ENCODE measurements at places on chromosomes 3 and 15.

DNA sequence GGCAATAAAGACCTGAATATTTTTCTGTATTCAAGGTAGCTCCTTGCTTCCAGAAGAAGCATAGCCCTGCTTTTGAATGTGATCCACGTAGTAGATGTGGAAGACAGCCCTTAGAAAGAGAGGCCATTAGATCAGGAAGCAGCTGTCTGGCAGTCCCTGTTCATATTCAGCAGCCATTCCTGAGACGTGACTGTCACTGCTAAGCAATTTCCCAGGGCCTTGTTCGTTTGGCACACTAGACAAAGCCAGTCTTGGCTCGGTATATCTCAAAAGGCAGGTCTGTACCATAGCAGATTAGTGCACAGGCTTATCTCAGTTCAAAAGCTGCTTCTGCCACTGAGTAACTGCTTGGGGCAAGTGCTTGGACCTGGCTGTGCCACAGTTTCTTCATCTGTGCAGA, 287.8 kb upstream of the MCTP2 start:
- DNase-seq = no peak

DNA sequence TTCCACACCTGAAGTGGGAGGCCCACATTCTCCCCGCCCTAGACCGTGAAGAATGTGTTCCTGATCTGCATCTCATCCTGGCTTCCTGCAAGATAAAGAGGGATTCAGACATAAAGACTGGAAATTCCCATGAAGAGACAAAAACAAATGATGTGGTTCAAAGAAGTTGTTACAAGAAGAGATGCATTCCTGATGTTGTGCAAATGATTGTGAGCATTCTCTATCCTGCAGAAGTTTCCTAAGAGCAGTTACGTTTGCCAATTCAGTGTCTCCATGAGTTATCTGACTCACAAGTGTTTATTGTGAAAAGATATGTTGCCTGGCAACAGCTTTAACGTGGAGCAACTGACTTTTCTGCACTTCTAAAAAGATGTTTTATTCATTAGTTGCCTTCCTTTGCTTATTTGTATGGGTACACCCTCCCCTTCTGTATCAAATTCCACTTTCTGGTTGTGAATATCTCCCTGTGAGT, 107.8 kb downstream of the ZIC4 start:
- DNase-seq = no peak

- DNase-seq = no peak
Observed at GRCh38 chr3:20324664-20325478, 138.9 kb upstream of the SGO1 start.

DNA sequence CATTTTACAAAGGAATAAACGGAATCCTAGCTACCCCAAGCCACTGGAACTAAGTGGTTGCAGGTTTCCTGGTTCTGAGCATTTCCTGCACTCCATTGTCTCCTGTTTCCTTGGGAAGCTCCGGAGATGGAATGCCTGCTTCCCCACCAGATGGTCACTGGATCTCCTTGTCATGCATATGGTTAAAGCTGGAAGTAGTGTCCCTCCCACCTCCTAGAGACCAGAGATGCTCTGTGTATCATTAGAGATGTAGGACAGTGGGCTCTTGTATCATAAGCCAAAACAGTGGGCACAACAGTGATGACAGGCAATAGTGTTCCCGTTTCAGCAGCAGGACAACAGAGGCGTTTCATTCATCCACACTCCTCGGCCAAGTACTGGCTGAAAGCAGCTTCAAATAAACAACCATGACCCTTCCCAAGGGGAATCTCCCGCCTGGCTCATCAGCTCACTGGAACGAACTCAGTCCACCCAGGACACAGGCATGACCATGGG, 136.2 kb upstream of the EIF1B start:
- DNase-seq = no peak

DNA sequence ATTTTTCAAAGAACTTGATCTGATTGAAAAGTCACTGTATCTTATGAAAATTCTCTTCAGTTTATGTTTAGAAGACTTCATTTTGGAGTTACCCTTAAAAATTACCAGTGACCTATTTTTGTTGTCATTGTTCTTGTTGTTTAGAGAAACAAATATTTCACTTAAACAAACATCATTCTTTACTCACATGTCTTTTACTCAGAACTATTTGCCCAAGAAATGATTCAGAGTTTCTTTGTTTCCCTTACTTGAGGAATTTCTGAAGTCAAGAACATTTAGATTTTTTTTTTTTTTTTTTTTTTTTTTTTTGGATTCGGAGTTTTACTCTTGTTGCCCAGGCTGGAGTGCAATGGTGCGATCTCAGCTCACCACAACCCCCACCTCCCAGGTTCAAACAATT, 259.6 kb upstream of the UBE2E1 start:
- DNase-seq = no peak

GRCh38 chr3:70974747-70975146, 608.8 kb downstream of the FOXP1 start:
- no peak for DNase-seq

DNA sequence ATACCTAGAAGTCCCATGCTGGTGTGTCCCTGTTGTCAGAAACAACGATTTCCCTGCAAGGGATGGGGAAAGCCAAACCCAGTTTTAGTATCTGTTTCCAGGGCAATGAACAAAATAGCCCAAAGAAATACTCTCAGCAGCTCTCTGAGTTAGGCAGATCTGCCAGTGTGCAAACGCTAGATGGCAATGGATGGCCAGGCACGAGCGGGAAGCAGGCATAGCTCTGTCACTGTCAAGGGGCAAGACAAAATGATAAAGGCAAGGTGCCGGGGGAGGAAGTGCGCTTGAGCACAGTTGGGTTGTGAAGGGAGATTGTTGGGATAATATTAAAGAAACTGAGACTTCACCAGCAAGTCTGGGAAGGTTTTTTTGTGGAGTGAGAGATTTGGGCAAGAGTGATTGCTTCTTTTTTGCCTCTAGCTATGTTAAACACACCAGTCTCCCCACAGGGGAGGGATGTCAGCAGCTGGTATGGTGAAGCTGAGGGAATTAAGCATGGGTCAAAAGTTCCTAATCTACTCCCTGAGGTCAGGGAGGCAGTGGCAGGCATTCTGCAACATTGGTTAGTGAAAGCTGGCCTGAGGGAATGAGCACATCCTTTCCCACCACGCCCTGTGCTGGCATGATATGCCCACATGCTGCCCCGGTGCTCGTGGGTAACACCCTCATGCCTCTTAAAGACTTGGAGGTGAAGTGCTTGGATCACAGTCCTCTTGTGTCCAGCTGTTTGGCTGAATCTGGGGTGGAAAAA, 117.5 kb downstream of the PDCD6IP start:
- DNase-seq = no peak

DNA sequence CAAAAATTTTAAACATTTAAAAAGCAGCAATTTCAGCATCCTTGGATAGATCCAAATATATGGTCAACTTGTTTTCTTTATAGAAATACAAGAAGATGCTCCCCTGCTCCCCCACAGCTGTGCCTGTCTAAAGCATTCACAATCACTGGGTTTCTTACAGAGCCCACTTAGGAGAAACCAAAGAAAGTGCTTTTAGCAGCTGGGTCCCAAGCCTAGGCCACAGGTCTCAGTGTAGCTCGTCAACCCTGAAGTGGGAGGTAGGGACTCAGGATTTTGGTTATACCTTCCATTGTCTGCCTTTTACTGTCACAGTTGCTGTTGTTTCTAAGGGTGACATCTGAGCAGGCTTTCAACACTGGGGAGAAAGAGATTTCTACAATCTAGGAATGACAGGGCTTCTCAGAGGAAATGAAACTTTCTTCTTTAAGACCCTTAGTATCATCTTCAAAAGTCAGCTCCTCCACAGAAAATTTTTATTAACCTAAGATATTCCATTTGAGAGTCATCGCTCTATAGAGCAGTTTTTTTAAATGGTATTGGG, 199.3 kb upstream of the CMC1 start:
- no peak for DNase-seq

GRCh38 chr15:37199545-37199944, 99.2 kb upstream of the MEIS2 start:
- peak; percentile 48 for DNase-seq

GRCh38 chr15:85865070-85865684, 70.5 kb upstream of the KLHL25 start:
- no peak for DNase-seq

DNA sequence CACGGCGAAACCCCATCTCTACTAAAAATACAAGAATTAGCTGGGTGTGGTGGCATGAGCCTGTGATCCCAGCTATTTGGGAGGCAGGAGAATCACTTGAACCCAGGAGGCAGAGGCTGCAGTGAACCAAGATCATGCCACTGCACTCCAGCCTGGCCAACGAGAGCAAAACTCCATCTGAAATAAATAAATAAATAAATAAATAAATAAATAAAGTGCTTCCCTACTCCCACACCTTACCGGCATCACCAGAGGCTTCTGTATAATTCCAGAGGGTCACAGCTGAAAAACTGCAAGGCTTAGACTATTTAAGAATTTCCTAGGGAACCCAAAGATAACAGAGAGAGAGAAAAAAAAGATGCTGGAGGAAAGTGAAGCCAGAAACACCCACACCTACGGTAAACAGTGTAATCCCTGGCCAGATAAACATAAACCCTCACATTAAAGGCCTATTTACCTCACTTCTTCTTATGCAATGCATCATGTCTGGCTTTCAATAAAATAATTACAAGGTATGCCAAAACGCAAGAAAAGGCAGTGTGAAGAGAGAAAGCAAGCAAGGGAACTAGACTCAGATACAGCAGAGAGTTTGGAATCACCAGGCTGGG, 15.0 kb upstream of the TRPM1 start:
- no peak for DNase-seq

- no peak for DNase-seq
Observed at GRCh38 chr15:43429687-43430086, 58.8 kb downstream of the TUBGCP4 start.

DNA sequence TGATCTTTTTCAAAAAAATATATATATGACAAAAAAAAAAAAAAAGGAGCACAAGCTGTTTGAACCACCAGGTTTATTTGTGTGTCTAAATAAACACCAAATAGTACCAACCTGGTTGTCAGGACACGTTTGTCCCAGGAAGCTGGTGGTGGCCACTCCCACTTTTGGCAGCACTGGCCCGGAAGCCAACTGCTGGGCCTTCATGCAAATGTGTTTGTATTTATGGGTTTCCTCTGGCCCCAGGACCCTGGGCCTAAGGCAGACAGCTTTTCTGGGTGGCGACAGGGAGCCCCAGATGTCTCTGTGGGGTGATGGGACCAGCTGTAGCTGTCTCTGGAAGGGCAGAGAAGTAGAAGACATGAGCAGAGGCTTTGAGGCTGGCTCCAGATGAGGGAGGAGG, 31.6 kb downstream of the PRKCD start:
- DNase-seq = no peak

GRCh38 chr15:85761635-85762034, 33.1 kb downstream of the KLHL25 start:
- no peak for DNase-seq

GRCh38 chr15:69997813-69998212, 99.9 kb downstream of the TLE3 start:
- DNase-seq = no peak

DNA sequence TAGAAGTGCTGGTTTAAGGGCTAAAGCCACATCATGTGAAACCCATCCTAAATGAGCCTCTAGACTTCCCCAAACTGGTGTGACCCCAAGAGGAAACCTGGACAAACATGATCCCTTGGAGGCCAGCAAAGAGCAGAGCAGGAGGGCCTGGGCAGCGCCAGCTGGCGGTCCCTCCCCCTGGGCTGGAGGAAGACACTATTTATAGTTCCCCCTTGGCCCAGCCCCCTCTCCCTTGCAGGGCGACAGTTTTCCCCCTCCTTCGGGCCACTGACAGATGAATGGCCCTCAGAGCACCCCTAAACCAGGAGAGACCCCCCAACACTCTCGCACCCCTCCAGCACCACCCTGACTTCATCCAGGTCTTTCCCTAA, 2.9 kb downstream of the UCN2 start:
- no peak for DNase-seq

DNA sequence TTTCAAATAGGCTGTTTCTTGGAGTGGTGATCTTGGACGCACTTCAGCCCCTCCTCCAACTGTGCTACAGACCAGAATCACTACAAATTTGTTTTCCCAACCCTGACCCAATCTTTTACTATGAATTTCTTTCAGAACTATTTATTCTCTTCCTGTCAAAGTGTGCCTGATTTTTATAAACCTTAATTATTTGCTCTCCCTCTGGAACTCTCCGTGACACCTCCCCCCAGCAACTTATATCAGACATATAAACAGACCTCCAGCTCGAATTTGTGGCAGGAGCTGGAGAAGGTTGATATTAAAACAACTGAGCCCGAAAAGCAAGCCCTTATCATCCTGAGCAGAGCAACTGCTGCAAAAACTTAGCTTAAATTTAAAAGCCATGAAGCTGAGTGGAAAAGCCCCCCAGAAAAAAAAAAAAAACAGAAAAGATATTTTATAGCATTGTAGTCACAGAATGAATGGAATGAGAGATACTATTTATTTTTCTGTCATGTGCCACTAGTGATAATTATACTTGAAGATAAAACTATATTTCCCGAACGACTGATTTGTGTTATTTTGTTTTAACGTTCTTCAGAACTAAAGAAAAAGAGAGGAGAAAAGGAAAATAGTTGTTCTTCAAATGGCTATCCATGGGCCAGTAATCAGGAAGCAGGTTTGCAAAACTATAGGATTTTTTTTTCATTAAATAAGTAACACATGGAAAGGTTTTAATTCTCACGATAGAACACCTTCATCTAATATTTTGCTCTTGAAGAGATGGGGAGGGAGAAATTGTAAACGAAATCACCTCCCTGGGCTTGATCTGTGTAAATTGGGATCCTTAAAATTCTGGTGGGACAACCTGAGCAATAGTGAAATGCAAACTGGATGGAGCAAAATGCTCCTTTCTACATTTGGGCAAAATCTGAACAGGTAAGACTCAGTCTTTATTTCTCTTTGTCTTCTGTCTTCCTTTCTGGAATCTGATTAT, 80.8 kb downstream of the NR2F2 start:
- no peak for DNase-seq

- no peak for DNase-seq
Observed at GRCh38 chr15:101566748-101567488, 77.4 kb upstream of the PCSK6 start.

DNA sequence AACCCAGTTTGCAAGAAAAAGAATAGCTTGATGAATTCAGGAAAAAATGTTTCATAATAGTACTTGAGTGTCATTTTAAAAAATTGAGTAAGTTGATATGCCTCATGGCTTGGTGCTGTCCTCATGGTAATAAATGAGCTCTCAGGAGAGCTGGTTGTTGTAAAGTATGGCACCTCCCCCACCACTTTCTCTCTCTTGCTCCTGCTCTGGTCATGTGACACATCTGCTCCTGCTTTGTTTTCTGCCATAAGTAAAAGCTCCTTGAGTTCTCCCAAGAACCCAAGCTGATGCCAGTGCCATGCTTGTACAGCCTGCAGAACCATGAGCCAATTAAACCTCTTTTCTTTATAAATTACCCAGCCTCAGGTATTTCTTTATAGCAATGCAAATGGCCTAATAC, 108.8 kb upstream of the CRBN start:
- no peak for DNase-seq

- no peak for DNase-seq
Observed at GRCh38 chr3:182626484-182627467, 166.5 kb upstream of the ATP11B start.

DNA sequence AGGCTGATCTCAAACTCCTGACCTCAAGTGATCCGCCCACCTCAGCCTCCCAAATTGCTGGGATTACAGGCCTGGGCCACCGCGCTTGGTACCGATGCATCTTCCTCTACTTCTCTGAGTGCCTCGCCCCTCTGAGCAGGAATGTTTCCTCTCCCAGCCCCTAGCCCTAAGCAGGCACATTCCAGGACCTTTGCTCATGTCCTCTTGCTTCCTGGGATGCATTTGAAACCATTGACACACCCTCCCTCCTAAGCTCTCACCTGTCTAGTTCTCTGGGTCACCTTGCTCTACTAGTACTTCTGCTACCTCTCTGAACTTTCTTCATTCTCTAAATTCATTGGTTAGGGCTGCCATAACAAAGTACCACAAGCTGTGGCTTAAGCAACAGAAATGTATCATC, 17.9 kb upstream of the UACA start:
- no peak for DNase-seq

- no peak for DNase-seq
Observed at GRCh38 chr15:73684581-73685455, 635 bp downstream of the CD276 start.
